CD4-positive, alpha-beta T cell treated with Interleukin-4 for 1 hour (primary cell): ENCODE measurements at places on chromosomes 12 and 14.
A peak's percentile ranks its signal among the peaks of the same experiment; 100 is the strongest.

DNA sequence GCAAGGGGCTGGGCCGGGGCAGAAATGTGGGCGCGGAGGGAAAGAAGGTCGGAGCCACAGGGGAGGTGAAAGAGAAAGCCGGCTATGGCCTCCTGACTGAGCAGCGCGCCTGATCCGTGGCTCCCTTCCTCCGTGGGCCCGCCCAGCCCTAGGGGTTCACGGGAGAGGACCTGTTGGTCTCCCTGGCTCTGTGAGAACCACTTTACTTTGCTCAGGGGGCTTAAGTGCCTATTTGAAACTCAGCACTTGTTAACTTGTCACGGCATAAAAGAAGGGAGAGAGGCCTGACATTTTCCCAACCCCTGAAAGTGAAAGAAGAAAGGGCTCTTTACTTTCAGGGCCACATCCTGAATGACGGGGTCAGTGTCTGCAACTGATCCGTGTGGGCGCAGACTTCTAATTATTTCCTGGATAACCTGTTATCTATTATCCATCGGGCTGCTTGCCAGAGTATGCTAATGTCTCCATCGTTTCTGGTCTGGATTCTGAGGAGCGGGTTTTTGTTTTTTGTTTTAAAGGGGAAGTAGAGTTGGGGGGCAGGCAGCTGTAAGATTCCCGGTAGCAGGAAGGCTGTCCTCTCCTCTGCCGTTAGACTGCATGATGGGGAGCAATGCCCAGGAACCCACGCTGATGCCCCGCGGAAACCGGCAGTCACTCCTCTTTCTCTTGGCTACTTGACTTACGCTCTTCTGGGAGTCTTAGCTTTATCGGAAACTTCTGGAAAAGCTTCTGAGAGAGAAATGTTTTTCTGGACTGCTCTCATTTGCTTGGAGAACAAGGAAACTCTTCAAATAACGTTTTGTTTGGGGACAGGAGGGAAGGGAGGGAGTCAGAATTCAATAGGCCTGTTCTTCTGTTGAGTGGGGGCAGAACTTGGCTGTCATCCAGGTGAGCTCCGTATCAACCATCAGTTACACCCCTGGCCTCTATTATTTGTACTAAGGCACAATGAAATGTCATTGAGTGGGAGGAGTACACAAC, 127.7 kb upstream of the MAX start:
- peak; percentile 23 for DNase-seq

GRCh38 chr12:91954326-91954725, 191.3 kb downstream of the BTG1 start:
- DNase-seq = no peak

DNA sequence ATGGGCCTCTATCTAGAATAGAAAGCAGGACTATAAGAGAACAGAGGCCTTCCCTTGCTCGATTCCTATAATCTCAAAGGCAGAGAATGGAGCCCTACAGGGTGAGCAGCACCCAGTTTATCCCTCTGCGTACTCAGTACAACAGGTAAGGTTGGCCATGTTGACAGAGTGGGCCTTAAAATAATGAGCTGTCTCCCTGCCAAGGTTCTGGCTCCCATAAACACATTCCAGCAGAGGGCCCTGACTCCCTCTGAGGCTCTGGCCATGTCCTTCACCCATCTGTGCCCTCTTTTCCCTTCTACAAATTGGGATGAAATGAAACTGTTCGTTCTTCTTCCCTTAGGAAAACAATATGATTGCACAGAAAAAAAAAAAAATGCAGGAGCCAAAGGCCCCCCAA, 16.9 kb upstream of the PNMA1 start:
- DNase-seq = no peak

DNA sequence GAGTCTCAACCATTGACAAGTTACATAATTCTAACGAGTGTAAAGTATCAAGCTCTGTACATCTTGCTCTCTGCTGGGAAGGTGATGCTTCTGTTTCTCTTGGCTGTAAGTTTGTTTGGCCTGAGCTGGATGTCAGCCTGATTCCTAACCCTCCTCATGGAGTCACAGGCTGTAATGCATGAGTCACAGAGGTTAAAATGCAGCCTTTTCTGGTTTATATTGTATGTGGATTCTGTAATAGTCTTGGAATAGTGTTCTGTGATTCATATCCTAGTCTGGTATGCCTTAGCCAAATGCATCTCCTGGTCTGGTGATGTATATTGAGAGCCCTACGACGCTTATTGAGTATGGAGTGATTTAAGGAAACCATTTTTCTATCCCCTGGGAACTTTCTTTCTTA, 104.5 kb upstream of the FRMD6 start:
- no peak for DNase-seq

DNA sequence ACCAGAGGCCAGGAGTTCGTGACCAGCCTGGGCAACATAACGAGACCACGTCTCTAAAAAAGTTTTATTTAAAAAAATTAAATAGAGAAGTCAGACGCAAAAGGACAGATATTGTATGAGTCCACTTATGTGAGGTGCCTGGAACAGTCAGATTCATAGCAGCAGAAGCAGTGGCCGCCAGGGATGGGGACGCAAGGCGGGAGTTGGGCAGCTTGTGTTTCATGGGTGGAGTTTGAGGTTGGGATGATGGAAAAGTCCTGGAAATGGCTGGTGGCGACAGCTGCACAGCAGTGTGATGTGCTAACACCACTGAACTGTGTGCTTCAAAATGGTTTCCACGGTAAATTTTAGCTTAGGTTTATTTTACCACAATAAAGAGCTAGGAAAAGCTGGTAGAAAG, 57.6 kb upstream of the DDX11 start:
- DNase-seq = no peak

DNA sequence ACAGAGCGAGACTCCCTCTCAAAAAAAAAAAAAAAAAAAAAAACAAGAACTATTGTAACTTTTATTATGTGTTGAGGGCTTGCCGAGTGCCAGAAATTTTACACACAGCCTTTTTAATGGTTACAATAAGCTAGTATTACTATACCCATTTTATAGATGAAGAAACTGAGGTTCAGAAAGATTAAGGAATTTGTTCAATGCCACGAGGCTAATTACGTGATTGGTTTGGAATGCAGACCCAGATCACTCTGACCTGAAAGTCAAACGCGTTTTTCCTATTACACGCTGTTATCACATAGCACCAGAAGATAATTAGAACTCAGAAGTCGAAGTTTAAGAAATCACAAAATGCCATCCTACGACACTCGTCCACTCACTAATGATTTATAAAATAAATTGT, 48.9 kb upstream of the RAP1B start:
- DNase-seq = no peak

DNA sequence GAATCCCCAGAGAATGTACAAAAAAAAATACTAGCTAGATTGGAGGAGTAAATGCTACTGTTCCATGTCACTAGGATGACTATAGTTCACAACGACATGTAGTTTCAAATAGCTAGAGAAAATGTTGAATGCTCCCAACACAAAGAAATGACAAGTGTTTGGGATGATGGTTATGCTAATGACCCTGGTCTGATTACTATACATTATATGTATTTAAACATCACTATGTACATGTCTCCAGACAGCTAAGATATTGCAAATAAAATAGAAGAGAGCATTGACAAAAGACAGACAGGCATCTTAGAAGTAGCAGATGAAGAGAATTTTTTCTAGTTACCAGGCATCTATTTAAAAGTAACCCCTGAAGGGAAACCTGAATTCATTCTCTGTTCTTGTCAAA, 281.6 kb upstream of the SLC16A7 start:
- no peak for DNase-seq

DNA sequence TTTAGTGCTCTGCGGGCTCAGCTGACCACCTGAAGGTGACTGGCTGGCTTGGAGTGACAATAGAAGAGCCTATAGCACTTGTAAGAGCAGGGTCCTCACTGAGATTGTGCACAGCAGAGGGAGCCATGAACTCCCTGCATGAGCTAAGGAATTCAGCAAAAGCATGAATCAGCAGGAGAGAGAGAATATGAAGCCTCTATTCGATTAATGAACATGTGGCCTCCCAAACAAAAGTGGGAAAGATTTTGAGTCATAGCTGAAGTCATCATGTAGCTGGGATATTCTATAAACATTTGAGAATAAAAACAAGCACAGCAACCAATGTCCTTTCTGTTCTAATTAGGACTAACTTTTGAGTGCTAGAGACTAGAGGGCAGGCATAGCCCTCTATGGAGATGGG, 626.6 kb downstream of the DIO2 start:
- no peak for DNase-seq

DNA sequence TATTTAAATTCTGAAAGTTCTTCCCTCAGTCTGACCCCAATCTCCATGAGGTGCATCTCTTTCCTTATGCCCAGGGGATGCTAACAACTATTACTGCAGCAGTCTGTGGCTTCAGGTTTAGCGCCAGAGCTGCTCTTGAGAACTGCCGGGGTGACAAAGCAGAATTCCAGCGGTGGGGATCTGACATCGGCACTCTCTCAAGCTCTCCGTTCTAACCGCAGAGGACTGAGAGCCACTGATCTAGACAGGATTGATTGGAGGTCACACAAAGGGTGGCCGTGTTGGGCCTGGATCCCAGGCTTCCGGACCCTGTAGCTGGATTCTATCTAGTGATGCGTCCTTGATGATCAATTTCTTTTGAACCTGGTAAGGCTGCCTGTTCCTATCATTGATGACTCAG, 155.6 kb upstream of the TMEM132C start:
- no peak for DNase-seq

GRCh38 chr12:6638305-6638704, 2.5 kb upstream of the LPAR5 start:
- DNase-seq = peak; percentile 37

DNA sequence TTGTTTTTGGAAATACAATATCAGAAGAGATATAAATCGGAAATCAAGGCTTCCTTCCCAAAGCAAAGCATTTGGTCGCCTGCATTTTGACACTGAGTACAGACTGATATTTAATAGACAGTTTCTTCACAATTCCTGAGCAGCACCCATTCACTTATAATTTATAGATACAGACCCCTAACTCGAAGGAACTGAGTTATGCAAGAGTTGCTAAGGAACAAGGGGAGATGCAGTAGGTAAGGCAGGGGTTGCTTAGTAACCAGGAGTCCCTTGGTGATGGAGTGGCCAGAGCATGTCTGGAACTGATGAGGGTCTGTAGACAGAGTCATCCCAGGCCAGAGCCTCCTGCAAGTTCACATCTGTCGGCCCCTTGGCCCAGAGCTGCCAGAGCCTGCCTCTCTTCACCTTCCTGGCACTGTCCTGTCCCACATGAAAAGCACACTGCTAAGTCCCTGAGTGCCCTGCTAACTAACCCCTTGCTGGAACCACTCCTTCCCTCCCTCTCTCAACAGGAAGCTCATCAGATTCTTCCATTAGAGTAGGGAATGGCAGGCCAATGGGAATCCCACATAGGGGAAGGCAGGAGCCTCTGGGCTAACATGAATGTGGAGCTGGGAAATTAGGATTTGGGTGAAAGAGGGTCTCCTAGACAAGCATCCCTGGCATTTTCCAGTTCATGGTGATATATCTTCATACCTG, 3.6 kb upstream of the DHRS2 start:
- no peak for DNase-seq

- no peak for DNase-seq
Measured at GRCh38 chr14:53929871-53930715, 26.5 kb downstream of the BMP4 start.

- no peak for DNase-seq
Measured at GRCh38 chr12:103975368-103975767, 9.7 kb downstream of the TDG start.

DNA sequence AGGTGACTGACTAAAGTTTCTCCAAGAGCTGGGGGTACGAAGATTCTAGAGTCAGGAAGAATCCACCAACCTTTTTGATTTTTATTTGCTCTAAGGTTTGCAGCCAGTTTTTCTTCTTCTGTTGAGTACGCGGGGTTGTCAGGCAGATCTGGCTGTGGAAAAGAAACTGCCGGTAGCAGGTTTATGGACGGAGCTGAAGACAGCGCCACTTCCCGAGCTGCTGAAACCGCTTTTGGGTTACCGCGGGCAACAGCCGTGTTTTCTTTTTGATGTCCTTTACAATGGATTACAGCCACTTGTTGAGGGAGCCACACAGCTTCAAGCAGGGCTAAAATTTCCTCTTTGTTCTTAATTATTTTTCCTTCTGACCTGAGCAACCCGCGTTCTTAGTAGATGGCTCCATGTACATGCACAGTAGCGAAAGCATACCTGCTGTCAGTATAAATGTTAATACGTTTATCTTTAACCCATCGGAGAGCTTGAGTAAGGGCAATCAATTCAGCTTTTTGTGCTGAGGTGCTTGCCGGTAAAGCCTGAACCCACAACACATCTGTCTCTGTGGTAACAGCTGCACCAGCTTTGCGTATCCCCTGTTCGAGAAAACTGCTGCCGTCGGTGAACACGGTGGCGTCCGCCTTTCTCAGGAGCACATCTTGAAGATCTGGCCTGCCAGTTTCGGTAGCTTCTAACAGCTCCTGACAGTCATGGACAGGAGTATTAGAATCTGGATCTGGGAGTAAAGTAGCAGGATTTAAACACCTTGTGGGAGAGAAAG, 674.3 kb downstream of the TMEM121 start:
- DNase-seq = no peak

GRCh38 chr14:61733972-61734371, 28.2 kb upstream of the SNAPC1 start:
- DNase-seq = no peak

DNA sequence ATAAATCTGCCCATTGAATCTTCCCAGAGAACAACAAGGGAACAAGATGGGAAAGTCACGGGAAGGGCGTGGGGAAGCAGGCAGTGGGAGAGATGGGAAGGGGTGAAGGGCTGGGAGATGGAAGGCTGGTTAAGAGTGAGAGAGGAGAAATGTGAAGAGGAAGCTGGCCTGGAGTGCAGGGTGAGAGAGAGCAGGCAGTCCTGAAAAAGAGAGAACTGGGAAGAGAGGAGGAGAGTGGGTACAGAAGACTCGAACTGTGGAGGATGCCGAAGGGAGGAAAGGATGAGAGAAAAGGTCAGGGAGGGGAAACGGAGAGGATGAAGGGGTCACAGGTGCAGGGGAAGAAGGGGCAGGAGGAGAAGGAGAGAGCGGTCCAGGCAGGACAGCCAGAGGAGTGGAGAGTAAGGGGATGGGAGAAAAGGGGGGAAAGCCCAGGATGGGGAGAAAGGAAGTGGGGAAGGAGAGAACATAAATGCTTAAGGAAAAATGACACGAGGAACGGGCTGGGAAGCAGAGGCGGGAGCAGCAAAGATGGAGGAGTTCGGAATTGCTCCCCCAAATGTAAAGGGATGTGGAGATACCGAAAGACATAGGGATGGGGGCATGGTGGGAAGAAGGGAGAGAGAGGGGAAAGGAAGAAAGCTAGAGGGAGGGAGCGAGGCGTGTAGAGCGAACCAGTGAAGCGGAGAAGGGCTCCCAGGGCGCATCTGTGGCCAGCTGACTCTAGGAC, 1.2 kb downstream of the PIANP start:
- DNase-seq = no peak

DNA sequence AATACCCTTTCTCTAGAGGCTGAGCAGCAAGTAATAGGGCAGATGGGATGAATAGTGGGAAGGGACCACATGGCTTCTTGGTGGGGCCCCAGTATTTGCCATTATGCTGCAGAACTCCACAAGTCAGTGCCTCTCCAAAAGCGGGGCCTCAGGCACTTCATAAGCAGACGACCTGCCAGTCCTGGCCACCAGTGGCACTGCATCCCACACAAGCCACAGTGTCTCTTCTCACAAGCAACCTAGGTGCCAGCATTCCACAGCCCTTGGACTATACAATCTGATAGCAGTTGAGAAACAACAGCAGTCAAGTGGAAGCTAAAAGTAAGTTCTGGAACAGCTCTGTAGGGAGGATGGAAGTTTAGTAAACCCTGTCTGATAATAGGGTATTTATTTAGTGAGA, 4.2 kb upstream of the SLC8A3 start:
- DNase-seq = no peak
